ENCODE measurements at places on chromosomes 13 and 19. TPM values are rescaled to one million over a fixed set of nuclear protein-coding genes. Genes with fewer than 3 reads are reported as not detected.
A peak's percentile ranks its signal among the peaks of the same experiment; 100 is the strongest.

The ZNF208 gene
- total RNA-seq = 0.18 TPM

DNA sequence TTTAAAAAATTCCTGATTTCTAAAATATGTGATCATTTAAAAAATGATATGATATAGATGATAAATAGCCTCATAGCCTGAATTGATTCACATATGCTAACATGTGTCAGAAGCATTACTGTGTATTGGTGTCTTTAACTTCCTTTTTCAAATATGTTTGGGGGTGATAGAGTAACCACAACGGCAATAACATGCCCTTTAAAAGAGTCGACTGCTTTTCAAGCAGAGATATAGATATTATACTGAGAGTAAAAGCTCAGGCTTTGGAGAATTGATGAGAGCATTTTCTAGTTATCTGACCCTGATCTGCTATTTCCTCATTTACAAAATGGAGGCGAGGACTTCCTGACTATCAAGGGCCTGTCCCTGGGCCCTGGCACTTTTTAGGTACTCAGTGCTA lies 260.5 kb downstream of the DCT start:
- no peak overlapping the region for H3K4me3 ChIP-seq
- no peaks in the 10 kb centered on the region for H3K36me3 ChIP-seq
- no peaks in the 10 kb centered on the region for H3K4me1 ChIP-seq
- DNase-seq = no peak
- no peaks in the 10 kb centered on the region for H3K27me3 ChIP-seq

DNA sequence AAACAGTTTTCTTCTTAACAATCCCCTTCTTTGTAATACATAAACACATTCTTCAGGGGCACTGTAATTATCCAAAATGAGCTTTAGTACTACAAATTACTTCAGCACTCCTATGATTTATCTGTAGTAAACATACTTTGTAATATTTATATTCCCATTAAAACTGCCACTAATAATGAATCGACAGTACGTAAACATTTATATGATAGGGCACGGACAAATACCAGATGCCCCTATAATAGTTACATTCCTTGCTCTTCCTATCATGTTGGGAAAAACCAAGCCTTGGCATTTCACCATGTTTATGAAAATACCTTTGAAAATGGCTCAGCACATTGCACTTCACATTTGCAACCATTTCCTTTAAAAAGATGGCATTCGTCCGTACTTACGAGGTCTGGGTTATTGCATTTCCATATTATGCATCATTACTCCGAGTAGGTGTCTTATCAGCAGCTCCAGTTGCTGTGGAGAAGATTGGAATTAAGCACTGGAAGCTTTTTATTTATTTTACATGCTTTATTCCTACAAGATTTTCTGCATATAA lies 1043.4 kb downstream of the DIAPH3 start:
- no peaks in the 10 kb centered on the region for H3K27me3 ChIP-seq
- no peak overlapping the region for H3K27ac ChIP-seq
- no peaks in the 10 kb centered on the region for H3K36me3 ChIP-seq
- DNase-seq = no peak

GRCh38 chr13:103306163-103306562 lies 239.9 kb upstream of the SLC10A2 start:
- H3K27me3 ChIP-seq = no peaks in the 10 kb centered on the region
- H3K4me1 ChIP-seq = no peaks in the 10 kb centered on the region
- no peak for DNase-seq

- peaks cover 2% of the 10 kb centered on the region for H3K4me1 ChIP-seq
- no peak for DNase-seq
- H3K27ac ChIP-seq = no peak overlapping the region
- peaks cover 10% of the 10 kb centered on the region for H3K27me3 ChIP-seq
- H3K4me3 ChIP-seq = no peak overlapping the region
These were observed 13.0 kb downstream of the CCNA1 start for GRCh38 chr13:36445278-36445677.

- H3K4me1 ChIP-seq = peaks cover 47% of the 10 kb centered on the region
- H3K27ac ChIP-seq = peak overlapping the region; percentile 74
- DNase-seq = peak; percentile 83
- peak overlapping the region; percentile 65 for H3K4me3 ChIP-seq
- H3K27me3 ChIP-seq = peaks cover 47% of the 10 kb centered on the region
- no peaks in the 10 kb centered on the region for H3K36me3 ChIP-seq
These were observed 5.3 kb downstream of the PRR36 start for GRCh38 chr19:7868671-7869452.

GRCh38 chr13:40391788-40392187 lies 274.7 kb downstream of the FOXO1 start:
- DNase-seq = no peak
- H3K36me3 ChIP-seq = peaks cover 14% of the 10 kb centered on the region

GRCh38 chr19:1510442-1510806 lies 2.4 kb downstream of the ADAMTSL5 start:
- peaks cover 19% of the 10 kb centered on the region for H3K4me1 ChIP-seq
- peaks cover 3% of the 10 kb centered on the region for H3K36me3 ChIP-seq
- no peak overlapping the region for H3K4me3 ChIP-seq

GRCh38 chr19:7681340-7682174 lies 924 bp downstream of the TRAPPC5 start:
- peak overlapping the region; percentile 87 for H3K4me3 ChIP-seq
- H3K36me3 ChIP-seq = peaks cover 11% of the 10 kb centered on the region
- H3K27me3 ChIP-seq = peaks cover 15% of the 10 kb centered on the region
- peaks cover 46% of the 10 kb centered on the region for H3K4me1 ChIP-seq
- peak overlapping the region; percentile 93 for H3K27ac ChIP-seq

GRCh38 chr13:29676535-29676934 lies 81.0 kb upstream of the SLC7A1 start:
- peaks cover 3% of the 10 kb centered on the region for H3K27me3 ChIP-seq
- no peaks in the 10 kb centered on the region for H3K36me3 ChIP-seq

DNA sequence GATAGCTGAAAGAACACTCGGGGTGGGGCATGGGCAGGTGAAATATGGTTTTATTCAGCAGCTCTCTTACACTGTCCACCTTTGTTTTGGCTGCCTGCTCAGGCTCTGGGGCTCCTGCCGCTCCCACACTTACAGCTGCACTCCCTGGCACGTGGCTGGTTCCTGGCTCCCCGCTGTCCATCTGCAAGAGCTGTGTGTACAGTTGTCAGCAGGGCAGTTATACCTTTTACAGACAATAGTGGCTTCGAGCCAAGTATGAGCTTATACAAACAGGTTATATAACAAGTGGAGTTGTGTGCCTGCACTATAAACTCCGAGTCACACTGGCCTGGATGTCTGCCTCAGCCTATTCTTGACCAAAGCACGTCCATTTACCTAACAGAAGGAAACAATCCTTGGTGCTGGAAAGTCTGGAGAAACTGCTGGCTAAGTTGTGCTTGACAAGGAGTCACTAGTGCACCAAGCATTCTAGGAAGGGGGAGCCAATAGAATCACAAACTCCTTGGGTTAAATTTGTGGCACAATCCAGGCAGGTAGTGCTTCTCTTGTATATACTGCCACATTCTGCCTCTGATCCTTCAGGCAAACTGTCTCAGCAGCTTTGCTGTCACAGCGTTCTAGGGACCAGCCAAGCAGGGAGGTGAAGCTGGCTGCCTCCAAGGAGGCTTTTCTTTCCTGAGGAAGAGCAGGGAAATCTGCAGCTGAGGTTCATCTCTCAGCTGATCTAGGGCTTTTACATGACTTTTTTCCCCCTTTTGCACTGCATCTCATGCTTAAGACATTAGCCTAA lies 68.2 kb downstream of the NHLRC3 start:
- no peak overlapping the region for H3K4me3 ChIP-seq
- H3K27me3 ChIP-seq = peaks cover 6% of the 10 kb centered on the region
- H3K27ac ChIP-seq = no peak overlapping the region
- H3K4me1 ChIP-seq = no peaks in the 10 kb centered on the region
- H3K36me3 ChIP-seq = no peaks in the 10 kb centered on the region

DNA sequence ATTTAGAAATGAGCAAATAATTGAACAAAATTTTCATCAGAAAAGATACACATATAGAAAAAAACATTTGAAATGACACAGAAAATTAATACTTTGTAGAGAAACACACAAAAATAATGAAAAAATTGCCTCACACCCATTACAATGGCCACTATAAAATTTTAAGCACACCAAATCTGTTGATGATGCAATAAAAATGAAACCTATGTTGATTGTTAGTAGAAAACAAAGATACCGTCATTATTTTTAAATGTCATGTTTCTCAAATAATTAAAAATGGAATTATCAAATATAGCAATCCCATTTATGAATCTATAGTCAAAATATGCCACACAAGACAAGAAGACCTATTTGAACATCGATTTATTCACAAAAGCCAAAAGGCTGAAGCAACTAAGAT lies 90.5 kb downstream of the ZNF708 start:
- no peaks in the 10 kb centered on the region for H3K27me3 ChIP-seq
- H3K27ac ChIP-seq = no peak overlapping the region
- H3K4me1 ChIP-seq = no peaks in the 10 kb centered on the region
- no peak for DNase-seq

GRCh38 chr13:97468331-97468730 lies 34.4 kb downstream of the RAP2A start:
- no peak overlapping the region for H3K4me3 ChIP-seq
- DNase-seq = no peak
- peaks cover 20% of the 10 kb centered on the region for H3K36me3 ChIP-seq
- peaks cover 1% of the 10 kb centered on the region for H3K27me3 ChIP-seq
- H3K4me1 ChIP-seq = no peaks in the 10 kb centered on the region

DNA sequence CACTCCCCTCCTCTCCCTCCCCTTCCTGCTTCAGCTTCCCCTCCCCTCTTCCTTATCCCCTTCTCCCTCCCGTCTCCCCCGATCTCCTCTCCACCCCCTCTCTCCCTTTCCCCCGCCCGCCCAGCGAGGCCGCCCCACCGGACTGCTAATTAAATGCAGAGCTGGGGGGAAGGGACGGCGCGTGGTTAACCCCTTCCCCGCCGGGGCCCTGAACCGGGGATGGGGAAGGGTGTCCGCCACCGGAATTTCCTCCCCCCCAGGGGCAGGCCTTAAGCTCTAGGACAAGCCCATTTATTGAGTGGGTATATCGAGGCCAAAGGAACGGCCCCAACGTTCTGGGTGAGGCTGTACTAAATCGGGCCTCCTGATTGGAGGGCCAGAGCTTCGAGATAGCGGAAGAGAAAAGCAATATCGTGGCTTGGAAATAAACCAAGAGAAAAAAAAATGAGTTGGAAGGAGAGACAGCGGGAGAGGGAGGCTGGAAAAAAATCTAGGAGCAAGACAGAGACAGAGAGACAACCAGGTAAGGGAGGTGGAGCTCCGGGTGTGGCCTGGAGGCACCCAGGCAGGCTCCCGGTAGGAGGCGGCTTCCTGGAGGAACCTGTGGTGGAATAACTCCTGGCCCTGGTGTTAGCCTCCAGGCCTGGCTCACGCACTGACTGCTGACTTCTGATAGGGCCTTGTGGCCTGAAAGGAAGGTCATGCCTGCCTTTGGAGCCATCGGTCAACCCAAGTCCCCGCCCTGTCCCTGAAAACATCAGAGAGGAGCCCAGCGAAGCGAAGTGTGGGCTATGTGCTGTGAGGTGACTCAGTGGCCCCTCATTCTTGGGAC lies 11.6 kb upstream of the JUND start:
- H3K27ac ChIP-seq = peak overlapping the region; percentile 93
- H3K4me3 ChIP-seq = peak overlapping the region; percentile 89
- peaks cover 69% of the 10 kb centered on the region for H3K4me1 ChIP-seq
- H3K27me3 ChIP-seq = no peaks in the 10 kb centered on the region

Data from activated CD8-positive, alpha-beta T cell treated with anti-CD3 and anti-CD28 coated beads, Interleukin-2, amount 10 ng/mL, durations not matched to agents 7 days and 5 days (primary cell).